ENCODE measurements at places on chromosomes 6 and 20.
A peak's percentile ranks its signal among the peaks of the same experiment; 100 is the strongest.

- DNase-seq = no peak
Measured at GRCh38 chr20:3165473-3166337, 6.0 kb upstream of the FASTKD5 start.

- DNase-seq = peak; percentile 43
Measured at GRCh38 chr20:2742934-2743559, 50.5 kb downstream of the EBF4 start.

DNA sequence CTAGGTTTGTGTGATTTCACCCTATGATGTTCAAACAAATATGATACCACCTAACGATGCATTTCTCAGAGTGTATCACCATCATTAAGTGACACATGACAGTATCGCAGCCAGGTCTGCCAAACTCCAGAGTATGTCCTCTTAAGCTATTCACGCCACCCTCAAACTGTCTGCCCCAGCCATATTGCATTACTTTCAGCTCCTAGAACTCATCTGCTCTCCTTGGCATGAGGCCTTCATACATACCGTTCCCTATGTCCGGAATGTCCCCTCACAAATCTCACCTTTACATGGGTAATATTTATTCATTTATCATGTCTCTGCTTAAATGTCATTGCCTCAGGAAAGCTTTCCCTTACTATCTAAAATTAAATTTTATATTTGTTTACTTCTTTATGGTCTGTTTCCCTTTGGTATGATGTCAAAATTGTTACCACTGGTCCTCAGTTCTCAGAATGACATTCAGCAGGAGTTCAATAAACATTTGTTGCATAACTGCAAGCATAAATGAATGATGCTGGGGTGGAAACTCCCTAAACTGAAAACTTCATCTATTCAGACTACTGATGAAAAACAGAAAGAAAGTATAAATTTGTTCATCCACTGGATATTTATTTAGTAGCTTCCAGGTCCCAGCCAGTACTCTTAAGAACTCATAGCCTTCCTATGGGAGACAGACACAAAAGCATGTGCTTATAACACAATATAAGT is 3.2 kb downstream of the SESN1 start:
- DNase-seq = no peak

DNA sequence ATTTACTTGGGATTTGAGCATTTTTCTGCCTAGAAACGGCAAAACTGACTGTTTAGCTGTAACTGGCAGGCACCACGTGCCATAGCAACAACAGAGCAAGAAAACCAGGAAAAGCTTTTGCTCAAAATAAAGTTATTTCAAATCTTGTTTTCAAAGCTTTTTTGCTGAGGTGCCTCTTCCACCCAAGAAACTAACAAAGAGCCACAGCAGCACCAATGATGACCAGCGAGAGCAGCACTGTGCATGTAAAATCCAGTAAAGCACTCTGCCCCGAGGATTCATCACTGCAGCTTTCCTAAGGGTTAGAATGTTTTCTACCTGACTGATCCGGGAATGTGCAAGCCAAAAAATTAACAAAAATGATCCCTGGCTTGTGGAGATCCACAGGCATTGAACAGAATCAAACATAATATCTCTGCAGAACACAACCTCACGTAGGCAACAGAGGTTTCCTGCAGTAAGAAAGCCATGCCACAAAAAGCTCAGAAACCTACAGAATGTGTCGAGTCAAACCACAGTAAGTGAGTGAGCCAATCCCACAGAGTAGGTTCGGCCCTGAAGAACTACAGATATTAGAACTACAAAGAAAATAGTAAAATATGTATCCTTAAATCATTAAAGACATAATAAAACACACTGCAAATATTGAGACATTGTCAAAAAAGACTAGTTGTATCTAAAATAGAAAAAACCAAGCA is 7.4 kb upstream of the ULBP3 start:
- no peak for DNase-seq

- no peak for DNase-seq
Measured at GRCh38 chr6:117391874-117392583, 33.7 kb downstream of the ROS1 start.

DNA sequence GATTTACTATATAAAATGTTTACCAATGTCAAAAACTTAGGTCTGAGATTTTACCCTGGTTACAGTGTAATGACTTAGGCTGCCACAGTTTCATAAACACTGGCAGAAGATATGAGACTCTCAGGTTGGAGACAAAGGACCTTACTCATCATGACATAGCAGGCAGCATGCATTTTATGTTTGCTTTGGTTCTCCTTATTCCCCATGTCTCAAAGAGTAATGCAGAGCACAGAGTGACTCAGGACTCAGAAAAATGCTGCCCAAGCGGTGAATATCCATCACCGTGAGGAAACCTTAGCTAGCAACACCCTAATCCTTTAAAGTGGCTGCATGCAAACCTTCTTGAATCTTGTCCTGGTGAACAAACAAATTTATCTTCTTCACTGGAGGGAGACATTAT is 112.1 kb upstream of the EYS start:
- no peak for DNase-seq

DNA sequence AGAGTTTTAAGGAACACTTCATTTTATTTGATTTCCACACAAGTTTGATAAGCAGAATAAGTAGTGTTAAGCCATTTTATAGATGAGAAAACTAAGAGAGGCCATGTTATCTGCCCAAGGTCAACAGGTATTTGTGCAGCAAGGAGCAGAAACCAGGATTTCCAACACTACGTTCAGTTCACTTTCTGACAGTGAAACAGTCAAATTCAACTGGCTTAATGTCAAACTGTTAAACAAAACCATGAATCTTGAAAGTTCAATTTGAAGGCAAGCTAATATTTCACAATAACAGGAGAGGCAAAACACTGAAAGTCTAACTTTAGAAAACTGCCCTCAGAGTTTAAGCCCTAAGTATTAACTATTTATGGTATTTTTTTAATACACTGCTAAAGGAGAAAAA is 32.6 kb downstream of the DTNBP1 start:
- DNase-seq = no peak

DNA sequence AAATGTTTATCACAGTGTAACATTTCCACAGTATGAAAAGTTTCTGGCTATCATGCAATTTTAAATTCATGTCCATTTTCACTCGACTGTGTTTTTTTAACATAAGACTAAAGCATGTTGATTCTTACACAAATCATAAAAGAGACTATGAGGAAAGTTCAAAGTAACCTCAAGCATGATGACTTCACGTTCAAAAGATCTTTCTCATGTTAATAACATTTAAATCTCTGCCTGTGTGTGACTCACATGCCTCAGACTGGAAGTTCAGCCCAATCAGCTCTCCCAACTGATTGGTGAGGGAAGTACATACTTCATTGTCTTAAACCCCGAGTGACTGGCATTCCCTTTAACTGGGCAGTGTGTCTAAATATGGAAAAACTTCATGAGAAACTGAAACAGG is 37.4 kb downstream of the ATXN1 start:
- no peak for DNase-seq

DNA sequence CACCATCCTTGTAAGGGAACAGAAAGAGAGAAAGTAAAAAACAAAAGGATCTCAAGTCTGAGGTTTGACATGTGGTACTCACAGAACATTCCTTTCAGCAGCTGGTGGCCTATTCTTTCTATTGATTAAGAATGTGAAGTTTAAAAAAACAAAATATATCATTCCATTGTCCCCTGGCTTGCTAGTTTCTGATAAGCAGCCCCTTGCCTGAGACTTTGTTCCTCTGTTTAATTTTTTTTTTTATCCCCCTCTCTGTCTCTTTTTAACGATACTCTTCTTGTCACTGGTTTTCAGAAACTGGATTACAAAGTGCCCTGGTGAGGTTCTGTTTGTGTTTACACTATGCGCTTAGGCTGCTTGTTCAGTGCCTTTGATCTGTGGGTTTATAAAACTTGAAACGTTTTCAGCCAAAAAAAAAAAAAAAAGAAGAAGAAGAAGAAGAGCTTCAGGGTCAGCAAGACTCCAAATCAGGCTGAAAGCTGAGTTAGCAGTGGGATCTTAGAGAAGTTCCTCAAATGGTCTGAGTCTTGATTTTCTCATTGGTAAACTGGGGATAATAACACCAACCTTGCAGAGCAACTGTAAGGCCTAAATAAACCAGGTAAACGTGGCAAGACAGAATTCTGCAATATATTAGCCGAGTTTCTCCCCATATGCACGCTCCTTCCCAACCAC is 45.1 kb upstream of the SLC22A23 start:
- no peak for DNase-seq

DNA sequence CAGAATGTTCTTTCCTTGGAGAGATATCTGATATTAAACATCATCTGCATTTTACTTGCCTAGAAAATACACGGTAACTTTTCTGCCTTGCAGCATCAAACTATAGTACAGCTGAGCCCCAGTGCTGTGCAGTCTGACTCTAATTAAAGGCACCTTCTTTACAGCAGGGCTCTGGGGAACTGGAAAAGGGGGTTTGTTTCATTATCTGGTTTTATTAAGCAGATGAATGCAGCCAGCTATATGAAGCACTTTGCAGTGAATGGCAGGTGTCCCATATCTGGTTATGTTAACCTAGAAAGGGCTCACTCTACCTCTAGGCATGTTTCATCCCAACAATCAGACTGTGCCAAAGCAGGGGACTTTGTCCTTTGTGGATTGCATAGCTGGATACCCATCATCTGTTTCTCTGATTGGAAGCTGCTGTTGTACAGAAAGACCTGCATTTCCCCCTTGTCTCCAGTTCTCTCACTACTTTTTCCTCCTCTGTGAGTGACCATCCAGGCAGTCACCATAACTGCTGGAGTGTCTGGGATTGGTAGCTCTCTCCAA is 39.6 kb upstream of the CMTR1 start:
- DNase-seq = no peak

- peak; percentile 82 for DNase-seq
Measured at GRCh38 chr6:4017834-4018170, 61.1 kb downstream of the FAM217A start.

- no peak for DNase-seq
Measured at GRCh38 chr6:89468998-89469397, 36.0 kb downstream of the ANKRD6 start.

DNA sequence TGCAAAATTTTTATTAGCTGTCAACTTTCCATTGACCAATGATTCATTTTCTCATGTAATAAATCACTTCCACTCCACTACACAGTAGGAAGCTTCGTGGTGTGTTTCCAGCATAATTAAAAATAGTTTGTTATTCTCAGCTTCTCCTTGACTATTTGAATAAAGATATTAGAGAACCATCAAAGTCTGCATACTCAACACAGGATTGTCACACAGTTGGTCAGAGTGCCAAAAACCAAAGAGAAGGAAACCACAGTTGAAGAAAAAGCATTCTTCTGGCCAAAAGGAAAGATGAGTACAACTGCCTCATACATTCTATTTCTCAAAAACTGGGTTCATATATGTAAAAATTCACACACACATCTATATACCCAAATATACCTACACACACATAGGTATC is 455.1 kb upstream of the HSF2 start:
- no peak for DNase-seq

DNA sequence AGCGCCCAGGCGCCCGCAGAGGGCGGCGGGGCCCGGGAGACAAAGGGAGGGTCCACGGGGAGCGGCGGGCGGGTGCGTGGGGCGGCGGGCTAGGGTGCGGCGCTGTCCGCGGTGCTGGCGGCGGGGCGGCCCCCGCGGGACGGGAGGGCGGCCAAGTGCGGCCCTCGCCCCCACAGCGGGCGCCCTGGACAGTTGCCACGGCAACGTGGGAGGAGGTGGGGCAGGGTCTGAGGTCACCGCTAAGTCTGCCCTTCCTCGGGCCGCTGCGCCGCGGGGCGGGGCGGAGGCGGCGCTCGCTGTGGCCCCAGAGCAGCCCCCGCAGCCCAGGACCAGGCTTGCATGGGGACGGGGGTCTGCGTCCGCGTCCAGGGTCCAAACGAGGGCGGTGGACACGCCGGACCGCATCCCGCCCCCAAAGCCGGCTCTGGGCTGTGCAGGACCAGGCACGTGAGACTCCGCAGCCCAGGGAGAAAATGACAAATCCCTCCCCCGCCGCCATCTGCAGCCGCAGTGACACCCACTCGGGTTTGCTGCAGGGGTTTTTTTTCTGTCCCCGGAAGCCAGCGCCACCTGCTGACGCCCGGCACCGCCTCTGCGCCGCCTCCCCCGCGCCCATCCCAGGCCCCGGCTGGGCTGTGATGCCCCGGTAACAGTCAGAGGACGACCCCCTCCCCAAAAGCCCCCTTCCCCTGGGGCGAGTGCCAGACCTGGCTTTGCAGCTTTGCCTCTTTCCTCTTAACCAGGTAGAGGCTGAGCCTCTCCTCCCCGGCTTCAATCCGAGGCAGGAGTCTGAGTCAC is 36.8 kb downstream of the YTHDF1 start:
- peak; percentile 66 for DNase-seq

GRCh38 chr6:105624021-105624420 is 221.1 kb upstream of the PREP start:
- no peak for DNase-seq

DNA sequence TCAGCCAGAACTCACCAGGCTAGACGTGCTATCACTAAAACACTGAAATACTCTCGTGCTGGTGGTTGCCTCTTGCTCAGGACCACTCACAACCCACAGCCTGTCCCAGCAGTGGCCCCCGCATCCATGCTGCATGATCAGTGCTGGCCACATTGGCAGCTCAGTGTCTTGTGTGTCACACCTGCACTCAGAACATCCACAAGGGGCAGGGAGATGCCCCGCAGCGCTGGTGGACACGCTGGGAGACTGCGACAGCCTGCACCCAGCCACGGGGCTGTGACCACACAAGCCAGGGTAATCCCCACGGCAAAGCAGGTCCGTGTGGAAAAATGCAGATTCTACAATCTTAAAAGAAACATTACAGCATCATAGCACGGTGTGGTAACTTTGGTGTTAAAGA is 23.9 kb upstream of the APMAP start:
- DNase-seq = no peak

- no peak for DNase-seq
Measured at GRCh38 chr6:119121367-119121766, 42.9 kb upstream of the FAM184A start.

DNA sequence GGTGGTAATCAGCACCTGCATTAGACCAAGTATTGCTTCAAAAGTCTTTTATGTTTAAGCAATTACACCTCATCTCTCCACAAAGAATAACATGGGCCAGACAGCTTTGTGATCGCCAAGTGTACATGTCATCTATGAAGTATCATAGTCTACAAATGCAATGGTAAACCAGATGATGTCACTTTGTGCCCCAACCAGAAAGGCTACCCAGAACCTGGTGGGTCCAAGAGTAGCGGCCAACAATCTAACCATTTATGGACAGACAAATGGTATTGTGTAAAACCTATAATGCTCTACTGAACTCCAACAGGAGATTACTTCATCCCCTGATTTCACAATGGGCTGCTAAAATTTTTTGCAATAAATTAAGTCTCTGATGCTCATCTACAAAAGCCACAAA is 295.9 kb downstream of the GMDS start:
- no peak for DNase-seq
